Activated CD4-positive, alpha-beta memory T cell treated with anti-CD3 and anti-CD28 coated beads, Interleukin-2, amount 10 ng/mL, durations not matched to agents 7 days and 5 days (primary cell): ENCODE measurements at places on chromosomes 6 and 20. TPM values are rescaled to one million over a fixed set of nuclear protein-coding genes. Genes with fewer than 3 reads are reported as not detected.

Gene SIGLEC1
- not detected for total RNA-seq

Gene PIM1
- 505 TPM for total RNA-seq

Gene DACT2
- total RNA-seq = not detected

Gene ASF1A
- 55.7 TPM for total RNA-seq

Gene EPB41L2
- total RNA-seq = 24.8 TPM

Gene POLH
- total RNA-seq = 74.6 TPM

Gene EEF1A2
- total RNA-seq = 2.0 TPM

Gene RAET1L
- total RNA-seq = not detected

Gene SLC52A3
- total RNA-seq = not detected

Gene TFAP2D
- total RNA-seq = not detected

Gene RHAG
- total RNA-seq = not detected

Gene MCCD1
- total RNA-seq = not detected

Gene GTSF1L
- total RNA-seq = not detected

Gene RIPOR3
- total RNA-seq = not detected

Gene ZNF831
- 12.7 TPM for total RNA-seq

Gene SRC
- 2.6 TPM for total RNA-seq

Gene SAMD5
- total RNA-seq = not detected

Gene THEMIS
- total RNA-seq = 65.6 TPM

Gene FOXA2
- not detected for total RNA-seq

Gene COX4I2
- not detected for total RNA-seq

Gene MTCH1
- 131 TPM for total RNA-seq

Gene COL21A1
- total RNA-seq = not detected

Gene JAG1
- 0.30 TPM for total RNA-seq

Gene TPD52L1
- total RNA-seq = not detected

Gene CALHM6
- total RNA-seq = 13.1 TPM

Gene DEFB124
- total RNA-seq = not detected

Gene CHMP4B
- 86.9 TPM for total RNA-seq

Gene BACH2
- total RNA-seq = 31.1 TPM

Gene TREML1
- not detected for total RNA-seq

Gene PHACTR1
- total RNA-seq = 0.53 TPM

Gene SPDEF
- total RNA-seq = not detected

Gene SNTA1
- 6.9 TPM for total RNA-seq

Gene SRMS
- not detected for total RNA-seq

Gene CGA
- not detected for total RNA-seq

Gene KLC4
- 20.3 TPM for total RNA-seq

Gene OPN5
- total RNA-seq = not detected

Gene HFE
- 3.1 TPM for total RNA-seq

Gene KCNK15
- total RNA-seq = not detected

Gene ZBTB9
- total RNA-seq = 6.9 TPM

Gene SULF2
- total RNA-seq = 0.71 TPM

Gene PCK1
- not detected for total RNA-seq

Gene STK38
- 93.2 TPM for total RNA-seq

Gene LY6G5C
- total RNA-seq = 2.6 TPM

Gene GFRAL
- total RNA-seq = not detected

Gene MDFI
- not detected for total RNA-seq

Gene UST
- total RNA-seq = 0.93 TPM

Gene THBS2
- total RNA-seq = not detected

Gene NT5E
- total RNA-seq = 3.4 TPM

Gene BYSL
- 23.9 TPM for total RNA-seq

Gene PSORS1C2
- not detected for total RNA-seq

Gene HRH3
- not detected for total RNA-seq

Gene FITM2
- total RNA-seq = 2.7 TPM

Gene PNISR
- total RNA-seq = 135 TPM

Gene IGF2R
- total RNA-seq = 66.9 TPM

Gene COL11A2
- total RNA-seq = 0.53 TPM
